ENCODE measurements at places on chromosomes 2 and 18. TPM values are rescaled to one million over a fixed set of nuclear protein-coding genes. Genes with fewer than 3 reads are reported as not detected.

DNA sequence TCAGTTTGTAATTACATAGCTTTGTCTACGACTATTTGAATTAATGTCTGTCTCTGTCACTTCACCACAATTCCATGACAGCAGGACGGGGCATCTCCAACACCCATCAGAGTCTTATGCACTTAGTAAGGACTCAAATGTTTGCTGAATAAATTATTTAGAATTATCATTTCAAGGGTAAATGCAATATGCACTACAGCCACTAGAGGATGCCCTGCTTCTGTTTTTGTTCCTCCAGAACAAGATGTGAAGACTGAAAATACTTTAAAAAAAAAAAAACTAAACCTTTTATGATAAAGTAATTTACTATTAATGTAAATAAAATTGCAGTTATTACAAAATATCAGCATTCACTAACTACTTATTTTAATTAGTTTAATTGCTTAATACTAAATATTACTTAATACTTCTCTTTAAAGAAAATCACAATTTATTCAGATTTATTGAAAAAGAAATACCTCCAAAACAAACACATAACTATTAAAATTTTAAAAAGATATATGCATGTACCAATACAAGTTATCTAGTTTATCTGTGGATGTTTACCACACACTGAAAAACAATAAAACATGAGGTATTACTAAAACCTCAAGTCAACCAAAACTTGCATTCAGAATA lies 3.2 kb downstream of the PIGN start:
- DNase-seq, result peak; percentile 55

- DNase-seq, result no peak
These were observed 28.4 kb upstream of the LONRF2 start for GRCh38 chr2:100350661-100351185.

GRCh38 chr18:55031979-55032378 lies 72.7 kb upstream of the CCDC68 start:
- no peak for DNase-seq

The HNMT gene
- not detected for total RNA-seq

DNA sequence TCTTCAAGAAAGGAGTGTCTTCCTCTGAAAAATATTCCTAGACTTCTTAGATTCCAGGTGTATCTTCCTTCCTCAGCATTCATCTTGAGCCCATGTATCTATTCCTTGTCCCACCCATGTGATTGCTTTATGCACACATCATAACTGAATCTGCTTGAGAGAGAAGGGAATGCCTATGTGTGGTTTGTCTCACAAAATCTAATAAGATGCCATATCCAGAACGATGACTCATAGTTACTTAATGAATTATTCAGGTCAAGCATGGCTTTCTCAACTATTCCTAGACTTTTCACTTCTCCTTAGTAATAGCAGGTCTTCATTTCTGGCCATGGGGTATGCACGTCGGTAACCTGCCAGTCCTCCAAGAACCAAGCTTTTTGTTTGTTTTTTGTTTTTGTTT lies 121.8 kb downstream of the SETBP1 start:
- no peak for DNase-seq

DNA sequence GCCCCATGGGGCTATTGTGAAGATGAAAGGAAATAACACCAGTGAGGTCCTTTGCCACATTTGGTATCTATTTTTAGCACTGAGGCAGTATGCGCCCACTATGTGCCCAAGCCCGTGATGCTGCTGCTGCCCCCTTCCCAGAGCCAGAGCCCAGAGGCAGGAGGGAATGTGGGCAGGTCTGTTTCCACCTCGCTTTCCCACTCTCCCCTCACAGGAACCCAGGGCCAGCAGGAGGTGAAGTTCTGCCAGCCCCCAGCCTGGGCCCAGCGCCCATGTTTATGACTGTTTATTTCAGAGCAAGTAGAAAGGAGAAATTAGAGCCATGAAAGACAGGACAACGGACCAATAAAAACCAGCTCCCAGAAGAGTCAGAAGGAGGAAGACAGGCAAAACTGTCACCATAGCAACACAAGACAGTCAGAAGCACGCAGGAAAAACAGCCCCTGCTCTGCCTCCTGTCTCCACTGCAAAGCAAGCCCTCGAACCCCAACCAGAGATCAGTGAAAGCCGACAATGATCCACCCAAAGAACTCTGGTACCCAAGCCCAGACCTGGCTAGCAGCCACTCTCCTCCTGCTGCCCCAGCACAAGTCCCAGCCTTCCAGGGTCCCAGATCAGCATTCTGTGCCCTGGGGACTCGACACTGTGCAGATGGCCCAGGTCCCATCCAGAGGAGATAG lies 1.4 kb downstream of the CYRIA start:
- DNase-seq, result no peak

The TFCP2L1 gene
- total RNA-seq, result 8.4 TPM

- no peak for DNase-seq
These were observed 26.5 kb downstream of the SLC1A4 start for GRCh38 chr2:65015731-65016130.

GRCh38 chr18:74416124-74416523 lies 41.0 kb downstream of the DIPK1C start:
- no peak for DNase-seq

- no peak for DNase-seq
These were observed 132.2 kb downstream of the DNER start for GRCh38 chr2:229582151-229582550.

The STAT4 gene
- total RNA-seq, result 2.0 TPM

GRCh38 chr2:227671170-227671905 lies 4.7 kb downstream of the SCYGR5 start:
- no peak for DNase-seq

- no peak for DNase-seq
These were observed 3.4 kb downstream of the SERTAD2 start for GRCh38 chr2:64650296-64650695.

GRCh38 chr2:575030-575726 lies 102.0 kb downstream of the TMEM18 start:
- no peak for DNase-seq

The NTSR2 gene
- total RNA-seq, result not detected

- DNase-seq, result no peak
These were observed 61.8 kb upstream of the CHRNA1 start for GRCh38 chr2:174826051-174826450.

All from HCT116 (cell line).